ENCODE measurements at places on chromosomes 2 and 18.
A peak's percentile ranks its signal among the peaks of the same experiment; 100 is the strongest.

DNA sequence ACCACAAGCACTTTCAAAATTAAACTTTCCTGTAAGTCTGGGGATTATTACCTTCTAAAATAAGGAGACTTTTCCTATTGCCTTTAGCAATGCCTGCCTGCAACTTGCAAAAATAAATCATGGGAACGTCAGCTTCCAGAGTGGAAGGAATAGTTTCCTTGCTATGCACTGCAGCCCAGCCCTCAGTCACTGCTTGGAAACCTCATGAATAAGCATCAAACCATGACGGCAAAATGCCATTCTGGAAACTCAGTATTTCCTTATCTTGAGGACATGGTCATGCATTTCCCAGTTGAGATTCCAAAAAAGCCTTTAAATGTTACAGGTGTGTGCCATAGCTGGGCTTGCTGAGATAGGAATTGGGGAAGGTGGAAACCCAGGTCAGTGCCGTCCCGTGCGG lies 84.2 kb upstream of the OTOS start:
- DNase-seq, result no peak

- DNase-seq, result no peak
These were observed 2.0 kb downstream of the SATB2 start for GRCh38 chr2:199455545-199456382.

DNA sequence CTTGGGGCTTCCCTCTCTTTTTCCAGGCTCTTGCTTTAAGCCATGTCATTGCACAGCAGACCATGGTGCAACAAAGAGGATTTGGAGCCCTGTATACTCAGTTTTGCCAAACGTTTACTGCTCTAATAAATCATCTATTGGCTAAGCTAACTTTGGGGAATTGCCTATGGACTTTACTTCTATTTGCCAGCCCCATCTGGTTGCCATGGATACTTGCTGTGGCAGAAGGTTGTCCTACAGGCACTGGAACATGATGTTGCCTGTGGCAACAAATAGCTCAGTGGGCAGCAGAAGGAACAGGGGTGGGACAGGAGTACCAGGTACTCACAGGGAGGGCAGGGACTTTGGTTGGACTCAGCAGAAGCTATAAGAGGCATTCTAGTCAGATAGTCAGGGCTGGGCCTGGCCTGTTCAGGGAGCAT lies 129.7 kb downstream of the CCDC85A start:
- no peak for DNase-seq

DNA sequence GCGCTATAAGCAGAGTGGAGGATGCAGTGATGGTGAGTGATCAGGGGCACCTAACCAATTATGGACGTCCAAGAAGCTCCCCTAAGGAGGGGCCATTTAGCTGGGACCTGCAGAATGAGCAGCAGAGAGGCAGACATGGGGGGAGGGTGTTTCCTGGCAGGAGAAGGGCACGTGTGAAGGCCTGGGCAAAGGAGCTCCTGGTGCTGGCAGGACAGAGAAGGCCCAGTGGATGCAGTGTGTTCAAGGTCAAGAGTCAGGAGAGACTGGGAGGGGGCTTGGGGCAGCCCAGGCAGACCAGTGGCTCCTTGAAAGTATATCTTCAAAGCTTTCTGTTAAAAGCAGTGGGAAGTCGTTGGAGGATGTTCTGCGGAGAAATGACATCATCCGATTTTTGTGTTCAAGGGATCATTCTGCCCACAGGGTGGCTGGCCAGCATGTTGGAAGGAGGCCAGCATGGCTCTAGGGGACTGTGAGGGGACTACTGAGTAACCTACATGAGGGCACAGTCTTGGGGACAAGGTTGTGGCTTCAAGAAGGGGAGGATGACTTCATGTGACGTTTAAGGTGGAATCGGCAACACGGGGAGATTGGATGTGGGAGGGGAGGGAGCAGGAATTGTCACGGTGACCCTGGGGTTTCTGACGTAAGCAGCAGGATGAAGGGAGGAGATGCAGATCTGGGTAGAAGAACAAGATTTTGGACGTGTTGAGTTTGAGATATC lies 9.0 kb upstream of the CIB4 start:
- DNase-seq, result no peak

- DNase-seq, result no peak
These were observed 107.0 kb upstream of the SLC35G4 start for GRCh38 chr18:11502368-11502767.

- DNase-seq, result no peak
These were observed 546.8 kb downstream of the TNS1 start for GRCh38 chr2:217456016-217456415.

- DNase-seq, result no peak
These were observed 215.6 kb downstream of the HDAC4 start for GRCh38 chr2:239184968-239185903.

- peak; percentile 18 for DNase-seq
These were observed 2.3 kb downstream of the RNF103 start for GRCh38 chr2:86621280-86621943.
